ENCODE measurements at places on chromosomes 2 and 18. TPM values are rescaled to one million over a fixed set of nuclear protein-coding genes. Genes with fewer than 3 reads are reported as not detected.

CRACDL gene
- 16.9 TPM for total RNA-seq

- H3K4me1 ChIP-seq: no peaks in the 10 kb centered on the region
- no peak overlapping the region for H3K4me3 ChIP-seq
- no peaks in the 10 kb centered on the region for H3K36me3 ChIP-seq
- H3K27ac ChIP-seq: no peak overlapping the region
- H3K27me3 ChIP-seq: no peaks in the 10 kb centered on the region
These were observed 11.8 kb downstream of the CELF4 start for GRCh38 chr18:37553633-37554398.

GRCh38 chr2:25615386-25615785 is 58.0 kb downstream of the DTNB start:
- H3K27me3 ChIP-seq: no peaks in the 10 kb centered on the region
- H3K4me3 ChIP-seq: no peak overlapping the region
- DNase-seq: no peak
- H3K4me1 ChIP-seq: no peaks in the 10 kb centered on the region
- H3K36me3 ChIP-seq: no peaks in the 10 kb centered on the region

DNA sequence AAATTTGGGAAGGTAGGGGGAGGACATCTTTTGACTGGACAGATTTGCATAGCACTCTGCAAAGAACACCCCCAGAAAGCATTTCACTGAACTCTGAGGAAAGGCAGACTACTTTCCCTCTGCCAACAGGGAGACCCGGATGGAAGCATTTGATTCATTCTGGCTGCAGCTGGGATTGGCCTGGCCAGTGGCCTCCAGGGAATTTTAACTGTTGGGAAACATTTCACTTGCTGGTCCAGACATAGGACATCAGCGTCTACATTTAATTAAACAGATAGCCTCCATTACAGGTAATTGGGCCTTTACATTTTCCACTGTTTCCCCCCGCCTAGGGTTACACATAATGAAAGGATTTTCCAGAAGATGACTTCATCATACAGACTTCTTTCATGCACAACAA is 92.8 kb downstream of the MARCHF4 start:
- no peaks in the 10 kb centered on the region for H3K4me1 ChIP-seq
- no peaks in the 10 kb centered on the region for H3K27me3 ChIP-seq
- H3K36me3 ChIP-seq: no peaks in the 10 kb centered on the region
- H3K27ac ChIP-seq: no peak overlapping the region
- H3K4me3 ChIP-seq: no peak overlapping the region

GRCh38 chr2:215833531-215834162 is 179.7 kb downstream of the MREG start:
- H3K4me3 ChIP-seq: no peak overlapping the region
- peaks cover 25% of the 10 kb centered on the region for H3K4me1 ChIP-seq

- H3K27ac ChIP-seq: no peak overlapping the region
- no peak for DNase-seq
- no peak overlapping the region for H3K4me3 ChIP-seq
- H3K27me3 ChIP-seq: no peaks in the 10 kb centered on the region
These were observed 15.8 kb downstream of the TMEM131 start for GRCh38 chr2:97979904-97980303.

AMER3 gene
- not detected for total RNA-seq

Measured in upper lobe of left lung (tissue), 6 donors.